Right lobe of liver (tissue), 6 donors: ENCODE measurements at places on chromosomes 11 and 22.

- H3K36me3 ChIP-seq: no peaks in the 10 kb centered on the region
- no peaks in the 10 kb centered on the region for H3K27me3 ChIP-seq
- no peak overlapping the region for H3K27ac ChIP-seq
- no peaks in the 10 kb centered on the region for H3K4me1 ChIP-seq
Observed at GRCh38 chr22:25690798-25691197, 51.2 kb upstream of the MYO18B start.

DNA sequence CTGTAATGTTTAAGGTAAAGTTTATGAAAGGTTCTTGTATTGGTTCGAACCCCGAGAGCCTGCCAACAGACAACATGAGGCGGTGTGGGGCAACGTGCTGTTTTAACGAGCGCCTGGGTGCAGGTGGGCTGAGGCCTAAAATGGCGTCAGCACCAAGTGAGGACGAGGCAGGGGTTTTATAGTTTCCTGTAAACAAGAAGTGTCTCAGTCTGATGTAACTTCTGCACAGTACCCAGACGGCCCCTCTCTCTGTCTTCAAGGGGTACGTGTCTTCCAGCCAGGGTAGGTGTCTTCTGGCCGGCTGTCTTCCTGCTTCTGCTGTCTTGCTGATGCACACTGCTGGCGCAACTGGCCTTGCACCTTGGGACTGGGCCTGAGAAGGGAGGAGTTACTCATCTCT is 2.7 kb downstream of the PPFIBP2 start:
- no peaks in the 10 kb centered on the region for H3K27me3 ChIP-seq
- no peaks in the 10 kb centered on the region for H3K36me3 ChIP-seq
- DNase-seq: no peak

- H3K4me3 ChIP-seq: no peak overlapping the region
- H3K27ac ChIP-seq: no peak overlapping the region
- peaks cover 6% of the 10 kb centered on the region for H3K4me1 ChIP-seq
- H3K36me3 ChIP-seq: no peaks in the 10 kb centered on the region
- no peak for DNase-seq
Observed at GRCh38 chr22:18048441-18048898, 24.1 kb upstream of the MICAL3 start.

GRCh38 chr11:11237070-11237832 is 115.8 kb downstream of the CSNK2A3 start:
- H3K27ac ChIP-seq: no peak overlapping the region
- no peaks in the 10 kb centered on the region for H3K27me3 ChIP-seq
- no peaks in the 10 kb centered on the region for H3K4me1 ChIP-seq
- DNase-seq: no peak
- H3K4me3 ChIP-seq: no peak overlapping the region

GRCh38 chr11:120120805-120121335 is 17.0 kb downstream of the TRIM29 start:
- H3K36me3 ChIP-seq: no peaks in the 10 kb centered on the region
- no peaks in the 10 kb centered on the region for H3K4me1 ChIP-seq
- no peak overlapping the region for H3K4me3 ChIP-seq

- no peak overlapping the region for H3K4me3 ChIP-seq
- DNase-seq: no peak
- no peaks in the 10 kb centered on the region for H3K27me3 ChIP-seq
- no peak overlapping the region for H3K27ac ChIP-seq
Observed at GRCh38 chr11:84906995-84907394, 720.1 kb downstream of the DLG2 start.

GRCh38 chr11:2382936-2383851 is 6.1 kb downstream of the CD81 start:
- H3K4me3 ChIP-seq: no peak overlapping the region
- no peaks in the 10 kb centered on the region for H3K36me3 ChIP-seq
- H3K4me1 ChIP-seq: peaks cover 78% of the 10 kb centered on the region
- DNase-seq: no peak

- H3K27me3 ChIP-seq: peaks cover 19% of the 10 kb centered on the region
- H3K27ac ChIP-seq: no peak overlapping the region
- no peak overlapping the region for H3K4me3 ChIP-seq
- H3K4me1 ChIP-seq: no peaks in the 10 kb centered on the region
- DNase-seq: no peak
Observed at GRCh38 chr11:32430568-32431381, 4.6 kb downstream of the WT1 start.

GRCh38 chr22:47736186-47737034 is 974.0 kb downstream of the TBC1D22A start:
- no peak overlapping the region for H3K4me3 ChIP-seq
- no peak overlapping the region for H3K27ac ChIP-seq
- no peaks in the 10 kb centered on the region for H3K36me3 ChIP-seq

- no peak for DNase-seq
- H3K27me3 ChIP-seq: no peaks in the 10 kb centered on the region
- peaks cover 5% of the 10 kb centered on the region for H3K4me1 ChIP-seq
- no peak overlapping the region for H3K4me3 ChIP-seq
- H3K36me3 ChIP-seq: no peaks in the 10 kb centered on the region
- no peak overlapping the region for H3K27ac ChIP-seq
Observed at GRCh38 chr11:118882491-118882890, 1.2 kb upstream of the CXCR5 start.

GRCh38 chr11:83151274-83151977 is 5.5 kb upstream of the PCF11 start:
- no peak for DNase-seq
- H3K4me3 ChIP-seq: no peak overlapping the region
- no peaks in the 10 kb centered on the region for H3K4me1 ChIP-seq
- H3K36me3 ChIP-seq: no peaks in the 10 kb centered on the region

DNA sequence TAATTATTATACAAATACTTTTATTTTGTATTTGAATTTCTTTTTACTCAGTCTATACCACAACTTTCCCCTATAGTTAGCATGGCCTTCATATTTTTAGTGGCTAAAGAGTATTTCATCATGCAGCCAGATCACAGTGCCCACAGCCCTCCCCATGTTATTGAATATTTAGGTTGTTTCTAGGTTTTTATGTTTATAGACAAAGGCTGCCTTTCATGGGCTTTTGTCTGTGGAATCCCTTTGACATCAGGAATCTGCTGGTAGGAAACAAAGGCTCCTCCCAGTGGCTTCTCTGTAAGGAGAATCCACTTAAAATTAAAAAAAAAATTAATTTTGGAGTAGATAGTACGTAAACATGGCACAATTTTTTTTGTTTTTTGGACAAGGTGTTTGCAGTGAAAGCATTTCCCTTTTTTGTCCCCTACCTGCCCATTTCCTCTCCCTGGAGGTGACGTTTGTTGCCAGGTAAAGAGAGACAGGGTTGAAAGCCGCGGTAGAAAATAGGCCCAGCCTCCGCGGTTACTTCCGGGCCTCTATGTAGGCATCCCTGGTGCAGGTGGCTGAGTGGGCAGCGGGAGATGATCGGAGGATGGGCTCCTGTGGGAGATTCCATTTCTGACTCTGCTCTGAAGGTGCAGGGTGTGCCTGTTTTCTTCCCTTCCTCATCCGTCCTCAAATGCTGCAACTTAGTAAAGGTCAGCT is 82.2 kb upstream of the OR4B1 start:
- H3K4me3 ChIP-seq: no peak overlapping the region
- H3K27me3 ChIP-seq: no peaks in the 10 kb centered on the region
- no peak overlapping the region for H3K27ac ChIP-seq

GRCh38 chr11:118415062-118415738 is 13.8 kb downstream of the ATP5MG start:
- H3K27ac ChIP-seq: no peak overlapping the region
- H3K27me3 ChIP-seq: no peaks in the 10 kb centered on the region
- no peaks in the 10 kb centered on the region for H3K4me1 ChIP-seq
- no peak for DNase-seq

DNA sequence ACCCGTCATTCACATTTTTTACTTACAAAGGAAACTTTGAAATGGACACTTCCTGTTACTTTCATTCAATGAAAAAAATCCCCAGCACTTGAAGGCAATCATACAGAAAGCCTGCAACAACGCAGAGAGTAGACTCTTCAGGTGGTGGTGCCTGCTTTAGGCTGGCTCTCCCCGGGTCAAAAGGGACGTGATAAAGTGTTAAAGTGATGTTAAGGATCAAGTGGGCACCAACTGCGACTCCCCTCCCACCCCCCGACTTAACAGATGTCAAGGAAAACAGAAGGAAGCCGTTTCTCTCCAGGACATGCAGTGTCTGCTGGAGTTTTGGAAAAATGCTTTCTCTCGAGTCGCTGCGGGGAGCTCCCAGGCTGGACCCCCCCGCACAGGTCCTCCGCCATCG is 414 bp upstream of the PNPLA3 start:
- DNase-seq: no peak
- H3K4me1 ChIP-seq: peaks cover 46% of the 10 kb centered on the region
- no peak overlapping the region for H3K27ac ChIP-seq
- H3K4me3 ChIP-seq: peak overlapping the region; percentile 86
- no peaks in the 10 kb centered on the region for H3K36me3 ChIP-seq

DNA sequence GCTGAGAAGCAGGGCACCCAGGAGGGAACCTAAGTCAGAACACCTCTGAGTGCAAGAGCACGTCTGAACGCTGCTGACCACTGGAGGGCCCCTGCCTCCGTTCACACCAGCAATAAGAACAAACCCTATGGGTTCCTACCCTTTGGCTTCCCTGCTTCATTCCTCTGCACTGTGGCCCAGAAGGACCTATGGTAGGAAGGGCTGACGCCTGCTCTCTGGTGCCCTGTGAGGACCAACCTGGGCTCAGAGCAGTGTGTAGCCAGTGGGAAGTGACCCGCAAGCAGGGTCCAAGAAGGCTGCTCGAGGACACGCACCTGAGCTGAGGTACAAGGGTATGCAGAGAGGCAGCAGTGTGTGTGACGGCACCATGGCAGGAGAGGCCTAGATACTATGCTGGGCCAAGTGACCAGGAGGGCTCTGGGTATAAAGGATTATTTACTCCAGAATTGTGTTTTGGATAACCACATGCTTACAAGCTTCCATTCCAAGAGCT is 68.8 kb upstream of the CLTCL1 start:
- H3K36me3 ChIP-seq: peaks cover 15% of the 10 kb centered on the region
- no peak for DNase-seq
- H3K4me3 ChIP-seq: no peak overlapping the region
- no peaks in the 10 kb centered on the region for H3K4me1 ChIP-seq

GRCh38 chr22:34105461-34106062 is 185.3 kb upstream of the LARGE1 start:
- no peaks in the 10 kb centered on the region for H3K36me3 ChIP-seq
- peak; percentile 70 for DNase-seq
- no peaks in the 10 kb centered on the region for H3K27me3 ChIP-seq
- no peaks in the 10 kb centered on the region for H3K4me1 ChIP-seq

GRCh38 chr11:63573881-63574855 is 11.0 kb upstream of the PLAAT2 start:
- H3K27ac ChIP-seq: peak overlapping the region; percentile 66
- DNase-seq: peak; percentile 62
- H3K27me3 ChIP-seq: no peaks in the 10 kb centered on the region
- peak overlapping the region; percentile 29 for H3K4me3 ChIP-seq
- H3K36me3 ChIP-seq: no peaks in the 10 kb centered on the region

DNA sequence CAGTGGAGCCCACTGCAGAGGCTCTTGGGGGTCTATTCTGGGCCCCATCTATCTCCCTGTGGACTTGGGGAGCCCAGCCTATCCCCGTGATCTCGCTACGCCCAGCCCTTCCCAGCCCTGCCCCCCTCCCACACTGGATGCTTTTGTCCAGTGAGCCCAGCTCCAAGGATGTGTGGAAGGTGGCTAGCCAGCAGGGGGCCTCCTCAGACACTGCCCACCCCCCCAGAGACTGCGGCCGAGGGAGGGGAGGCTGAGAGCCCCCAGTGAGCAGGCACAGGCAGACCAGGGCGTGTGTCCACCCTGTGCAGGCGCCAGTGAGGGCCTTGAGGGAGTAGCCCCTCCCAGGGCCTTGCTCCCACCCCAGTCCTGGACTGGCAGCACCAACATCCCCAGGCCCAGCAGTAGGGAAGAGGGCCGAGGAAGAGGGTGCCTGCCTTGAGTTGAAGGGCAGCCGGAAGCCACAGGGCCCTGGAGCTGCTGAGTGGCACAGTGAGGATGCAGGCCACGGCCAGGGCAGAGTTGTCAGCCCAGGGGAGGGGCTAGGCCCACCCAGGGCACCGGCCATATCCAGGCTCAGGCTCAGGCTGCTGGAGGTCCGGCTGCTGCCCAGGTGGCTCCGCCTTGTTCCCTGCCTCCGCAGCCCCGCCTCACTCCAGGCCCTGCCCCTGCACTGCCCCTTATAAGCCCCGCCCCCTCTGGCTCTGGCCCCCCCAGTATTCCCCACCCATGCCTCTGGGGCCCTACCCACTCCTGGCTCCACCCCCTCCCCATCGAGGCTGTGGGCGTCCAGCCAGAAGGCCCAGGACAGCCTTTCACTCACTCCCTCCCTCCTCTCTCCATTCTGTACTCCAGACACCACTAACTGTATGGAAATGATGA is 28.0 kb downstream of the MOB2 start:
- H3K36me3 ChIP-seq: no peaks in the 10 kb centered on the region
- no peaks in the 10 kb centered on the region for H3K4me1 ChIP-seq
- H3K27ac ChIP-seq: no peak overlapping the region
- no peak for DNase-seq

- H3K36me3 ChIP-seq: no peaks in the 10 kb centered on the region
- no peak overlapping the region for H3K27ac ChIP-seq
- H3K4me3 ChIP-seq: no peak overlapping the region
- no peaks in the 10 kb centered on the region for H3K4me1 ChIP-seq
- DNase-seq: no peak
Observed at GRCh38 chr11:132106096-132106982, 735.9 kb downstream of the NTM start.

GRCh38 chr11:107857550-107858216 is 904 bp downstream of the SLC35F2 start:
- H3K27ac ChIP-seq: no peak overlapping the region
- H3K27me3 ChIP-seq: no peaks in the 10 kb centered on the region
- H3K36me3 ChIP-seq: no peaks in the 10 kb centered on the region
- peak overlapping the region; percentile 54 for H3K4me3 ChIP-seq

DNA sequence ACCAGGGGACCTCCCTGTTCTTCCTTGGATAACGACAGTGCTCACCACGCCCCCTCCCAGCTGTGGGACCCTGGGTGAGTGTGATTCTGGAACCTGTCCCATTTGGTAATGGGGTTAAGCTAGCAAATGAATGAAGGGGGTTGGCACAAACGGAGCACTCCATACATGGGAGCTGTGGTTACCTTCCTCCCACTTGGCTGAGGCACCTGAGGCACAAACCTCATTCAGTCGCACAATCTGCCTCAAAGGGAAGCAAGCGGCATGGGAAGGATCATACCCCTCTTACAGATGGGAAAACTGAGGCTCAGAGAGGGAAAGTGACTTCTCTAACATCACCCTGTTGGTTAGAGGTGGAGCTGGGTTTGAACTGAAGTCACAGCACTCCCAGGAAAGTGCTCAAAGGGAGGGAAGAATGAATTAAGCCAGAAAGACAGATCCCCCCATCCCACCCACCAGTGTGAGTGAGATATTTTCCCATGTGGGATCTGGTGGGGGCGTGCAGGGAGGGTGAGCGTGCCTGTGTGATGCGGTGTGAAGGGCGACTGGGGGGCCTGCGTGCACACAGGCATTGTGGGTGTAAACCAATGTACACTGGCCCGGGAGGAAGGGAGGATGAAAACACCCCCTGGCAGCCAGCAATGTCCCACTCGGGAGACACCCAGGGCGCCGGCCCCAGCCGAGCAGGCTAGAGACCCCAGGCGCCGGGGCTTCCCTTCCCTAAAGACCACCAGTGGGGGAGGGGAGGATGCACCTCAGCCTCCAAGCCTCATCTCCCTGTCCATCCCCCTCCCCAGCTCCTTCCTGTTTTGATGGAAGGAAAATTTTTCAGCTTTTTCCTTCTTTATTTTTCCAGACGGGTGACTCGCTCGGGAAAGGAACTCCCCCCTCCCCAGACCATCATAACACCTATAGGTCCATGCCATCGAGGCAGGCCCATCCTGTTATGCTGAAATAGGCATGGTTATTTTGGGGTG is 8.0 kb upstream of the PDGFB start:
- no peak for DNase-seq
- no peak overlapping the region for H3K4me3 ChIP-seq
- H3K27me3 ChIP-seq: no peaks in the 10 kb centered on the region
- no peaks in the 10 kb centered on the region for H3K36me3 ChIP-seq
